ENCODE measurements at places on chromosomes 12 and 14. TPM values are rescaled to one million over a fixed set of nuclear protein-coding genes. Genes with fewer than 3 reads are reported as not detected.

GRCh38 chr12:53585448-53586125, 40.6 kb downstream of the ATF7 start:
- no peak for DNase-seq

GRCh38 chr14:65074449-65075150, 27.7 kb downstream of the MAX start:
- no peak for DNase-seq

DNA sequence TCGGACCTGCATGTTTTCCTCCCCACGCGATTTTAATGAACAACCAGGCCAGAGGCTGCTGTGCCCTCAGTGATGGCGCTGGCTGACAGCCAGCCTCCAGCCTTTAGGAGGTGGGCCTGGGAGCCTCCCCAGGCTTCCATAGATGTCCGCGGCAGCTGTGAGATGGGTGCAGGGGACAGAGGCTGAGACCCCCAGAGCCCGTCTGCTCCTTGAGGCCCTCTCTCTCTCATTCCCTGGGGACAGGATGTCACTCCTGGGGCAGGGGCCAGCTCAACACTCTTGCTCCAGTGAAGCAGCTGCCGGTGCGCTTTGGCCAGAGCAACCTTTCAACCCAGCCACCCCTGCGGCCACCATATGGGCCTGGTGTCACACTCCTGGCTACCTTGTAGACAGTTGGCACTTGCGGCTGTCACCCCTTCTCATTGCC, 24.8 kb downstream of the MVK start:
- no peak for DNase-seq

GRCh38 chr14:105047283-105048016, 17.8 kb downstream of the GPR132 start:
- no peak for DNase-seq

The TPH2 gene
- 0.23 TPM for total RNA-seq

The PAN2 gene
- 69.6 TPM for total RNA-seq

The GTF2H3 gene
- 37.0 TPM for total RNA-seq

Measured in neural crest cell (in vitro differentiated cells).